ENCODE measurements at places on chromosomes 1 and 21. TPM values are rescaled to one million over a fixed set of nuclear protein-coding genes. Genes with fewer than 3 reads are reported as not detected.

Gene WDR64
- total RNA-seq, result not detected

Gene OR4F29
- not detected for total RNA-seq

Gene PLPP3
- total RNA-seq, result 20.9 TPM

Gene PTPRC
- total RNA-seq, result not detected

Measured in mammary microvascular endothelial cell (primary cell).